ENCODE measurements at places on chromosomes 11 and 22.

DNA sequence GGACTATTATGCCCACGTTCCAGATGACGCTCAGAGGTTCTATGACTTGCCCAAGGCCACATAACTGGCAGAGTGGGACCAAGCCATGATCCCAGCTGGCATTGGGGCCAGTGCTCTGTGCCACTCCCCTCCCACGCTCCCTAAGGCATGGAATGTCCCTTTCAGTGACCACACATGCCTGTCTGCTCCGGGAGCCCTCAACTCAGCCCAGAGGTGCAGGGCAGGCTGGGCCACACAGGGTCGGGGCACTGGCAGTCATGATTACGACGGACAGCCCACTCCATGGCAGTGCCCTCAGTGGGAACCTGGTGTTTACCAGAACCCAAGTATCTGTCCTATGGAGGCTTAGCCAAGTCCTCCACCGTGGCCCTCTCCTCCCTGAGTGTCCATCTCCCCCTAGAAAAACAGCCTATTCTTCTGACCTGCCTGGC, 10.0 kb downstream of the RHBDD3 start:
- no peak for DNase-seq

DNA sequence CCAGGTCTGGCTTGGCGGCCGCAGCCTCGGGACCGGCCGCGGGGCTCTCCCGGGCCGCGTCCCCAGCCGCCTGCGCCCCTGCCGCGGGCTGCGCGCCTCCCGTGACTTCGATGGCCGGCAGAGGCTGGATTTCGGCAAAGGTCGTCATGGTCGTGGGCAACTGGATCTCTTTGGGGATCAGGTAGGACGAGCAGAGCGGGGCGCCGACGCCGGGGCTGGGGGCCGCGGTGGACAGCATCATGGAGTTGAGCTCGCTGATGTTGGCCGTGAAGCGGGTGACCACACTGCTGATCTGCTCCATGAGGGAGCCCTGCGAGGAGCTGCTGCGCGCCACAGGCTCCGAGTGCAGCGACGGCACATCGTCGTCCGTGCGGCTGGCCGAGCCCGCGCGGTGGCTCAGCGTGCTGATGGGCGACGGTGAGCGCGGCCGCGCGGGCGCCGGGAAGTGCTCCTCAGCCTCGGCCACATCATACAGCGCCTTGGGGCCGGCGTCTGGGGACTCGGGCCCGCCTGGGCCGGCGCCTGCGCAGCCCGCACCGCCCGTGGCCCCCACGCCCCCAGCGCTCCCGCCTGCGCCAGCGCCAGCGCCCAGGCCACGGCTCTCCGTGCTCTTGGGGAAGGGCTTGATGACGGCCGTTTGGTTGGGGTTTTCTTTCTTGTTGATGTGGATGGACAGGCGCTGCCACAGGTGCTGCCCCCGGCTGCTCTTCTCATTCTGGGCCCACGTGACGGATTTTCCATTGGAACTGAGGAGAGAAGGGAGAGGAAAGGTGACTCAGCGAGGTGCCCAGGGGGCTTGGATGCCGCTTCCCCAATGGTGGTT, 171.4 kb upstream of the CTSC start:
- no peak for DNase-seq

DNA sequence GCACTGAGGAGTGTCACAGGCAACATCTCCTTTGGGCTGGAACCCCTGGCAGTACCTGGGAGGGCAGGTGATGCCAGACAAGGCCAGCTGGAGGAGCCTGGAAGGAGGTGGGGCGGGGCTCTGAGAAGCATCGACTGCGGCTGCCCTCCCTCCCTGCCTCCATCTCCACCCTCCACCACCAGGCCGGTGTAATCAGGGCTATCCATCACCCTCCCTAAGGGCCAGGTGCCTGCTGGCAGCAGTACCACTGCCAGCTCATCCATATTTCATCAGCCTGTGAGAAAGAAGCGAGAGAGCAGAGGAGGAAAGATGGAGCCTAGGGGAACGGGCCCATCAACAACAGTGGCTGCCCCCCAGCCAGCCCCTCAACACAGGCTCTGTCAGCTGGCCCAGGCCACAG, 51.4 kb upstream of the RASD2 start:
- DNase-seq, result no peak

DNA sequence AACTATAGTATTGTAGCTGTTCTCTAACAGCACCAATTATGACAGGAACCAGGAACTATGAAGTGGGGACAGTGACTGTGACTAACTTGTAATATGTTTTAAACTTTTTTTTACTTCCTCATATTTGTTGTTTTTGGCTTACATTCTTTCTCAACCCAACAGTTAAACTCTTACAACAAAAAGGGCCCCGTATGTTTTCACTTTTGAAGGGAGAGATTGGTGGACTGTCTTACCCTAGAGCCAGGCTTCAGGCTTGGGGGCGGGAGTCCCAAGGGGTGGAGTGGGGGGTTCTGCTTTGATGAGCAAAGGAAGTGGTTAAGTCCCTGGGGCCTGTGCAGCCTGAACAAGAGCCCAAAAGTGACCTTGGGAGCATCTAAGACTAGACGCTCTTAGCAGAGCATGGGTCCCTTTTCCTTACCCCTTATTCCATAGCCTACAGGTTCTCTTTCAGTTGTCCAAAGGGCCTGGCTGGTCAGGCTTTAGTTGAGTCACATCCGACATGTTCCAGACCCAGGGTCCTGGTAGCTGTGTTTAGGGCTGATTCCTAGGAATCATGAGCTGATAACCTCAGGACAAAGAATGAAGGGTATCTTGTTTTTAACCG, 38.8 kb downstream of the STIM1 start:
- DNase-seq, result no peak

DNA sequence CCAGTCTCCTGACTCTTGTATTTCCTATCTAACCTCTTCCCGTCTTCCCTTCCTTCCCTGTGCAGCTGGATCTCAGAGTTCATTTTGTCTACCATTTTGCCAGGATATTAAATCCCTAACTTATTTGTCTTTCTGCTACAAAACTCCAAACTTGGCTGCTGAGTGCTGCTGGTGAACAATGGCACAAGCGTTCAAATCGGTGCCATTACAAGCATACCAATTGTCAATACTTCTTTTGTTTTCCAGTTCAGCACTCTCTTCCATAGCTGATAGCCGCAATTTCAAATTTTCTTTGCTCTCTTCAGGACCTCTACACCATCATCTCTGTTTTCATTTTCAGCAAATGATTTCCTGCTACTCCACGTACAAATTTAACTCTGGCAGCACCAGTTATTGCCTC, 13.4 kb downstream of the IL18 start:
- peak; percentile 22 for DNase-seq

DNA sequence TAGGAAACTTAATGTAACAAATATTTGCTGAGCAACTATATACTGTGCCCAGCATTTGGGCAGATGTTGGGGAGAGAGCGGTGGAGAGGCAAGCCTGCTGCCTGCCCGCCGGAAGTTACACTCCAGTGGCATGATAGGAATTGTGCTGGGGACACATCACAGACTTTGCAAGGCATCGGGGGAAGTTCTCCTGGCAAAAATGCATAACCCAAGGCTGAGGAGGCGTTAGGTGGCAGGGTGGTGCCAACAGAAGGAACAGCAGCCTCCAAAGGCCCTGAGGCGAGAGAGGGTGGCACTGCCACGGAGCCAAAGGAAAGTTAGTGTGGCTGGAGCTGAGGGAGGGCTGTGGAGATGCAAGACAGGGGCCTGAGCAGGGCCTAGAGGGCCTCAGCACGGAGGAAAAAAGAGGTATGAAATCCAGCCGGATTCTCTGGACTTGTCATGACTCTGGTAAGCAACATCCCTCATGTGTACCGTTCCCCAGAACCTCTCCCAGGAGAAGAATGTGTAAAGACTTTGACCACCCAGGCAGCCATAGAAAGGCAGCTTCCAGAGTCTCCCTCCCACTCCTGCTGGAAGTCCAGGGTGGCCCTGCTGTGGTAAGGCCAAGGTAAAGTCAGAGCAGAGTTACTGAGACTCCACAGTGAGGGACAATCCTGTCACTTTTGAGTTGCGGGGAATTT, 76.1 kb upstream of the RAB1B start:
- no peak for DNase-seq

DNA sequence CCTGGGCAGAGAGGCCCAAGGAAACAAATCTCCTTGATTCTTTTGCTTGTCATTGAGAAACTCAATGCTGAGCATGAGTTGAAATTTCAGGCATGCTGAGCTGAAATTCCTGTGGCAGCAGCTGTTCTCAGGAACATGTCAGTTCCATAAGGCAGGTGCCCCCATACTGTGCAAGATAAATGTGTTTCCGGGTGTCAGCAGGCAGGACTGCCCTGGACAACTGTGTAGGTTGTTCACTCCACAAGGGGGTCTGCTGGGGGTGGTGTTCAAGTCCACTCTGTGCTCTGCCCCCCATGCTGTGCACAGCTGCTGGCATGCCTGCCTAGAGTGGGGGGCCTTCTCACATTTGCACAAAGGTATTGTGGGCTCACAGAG, 133.7 kb downstream of the CTTN start:
- DNase-seq, result no peak

DNA sequence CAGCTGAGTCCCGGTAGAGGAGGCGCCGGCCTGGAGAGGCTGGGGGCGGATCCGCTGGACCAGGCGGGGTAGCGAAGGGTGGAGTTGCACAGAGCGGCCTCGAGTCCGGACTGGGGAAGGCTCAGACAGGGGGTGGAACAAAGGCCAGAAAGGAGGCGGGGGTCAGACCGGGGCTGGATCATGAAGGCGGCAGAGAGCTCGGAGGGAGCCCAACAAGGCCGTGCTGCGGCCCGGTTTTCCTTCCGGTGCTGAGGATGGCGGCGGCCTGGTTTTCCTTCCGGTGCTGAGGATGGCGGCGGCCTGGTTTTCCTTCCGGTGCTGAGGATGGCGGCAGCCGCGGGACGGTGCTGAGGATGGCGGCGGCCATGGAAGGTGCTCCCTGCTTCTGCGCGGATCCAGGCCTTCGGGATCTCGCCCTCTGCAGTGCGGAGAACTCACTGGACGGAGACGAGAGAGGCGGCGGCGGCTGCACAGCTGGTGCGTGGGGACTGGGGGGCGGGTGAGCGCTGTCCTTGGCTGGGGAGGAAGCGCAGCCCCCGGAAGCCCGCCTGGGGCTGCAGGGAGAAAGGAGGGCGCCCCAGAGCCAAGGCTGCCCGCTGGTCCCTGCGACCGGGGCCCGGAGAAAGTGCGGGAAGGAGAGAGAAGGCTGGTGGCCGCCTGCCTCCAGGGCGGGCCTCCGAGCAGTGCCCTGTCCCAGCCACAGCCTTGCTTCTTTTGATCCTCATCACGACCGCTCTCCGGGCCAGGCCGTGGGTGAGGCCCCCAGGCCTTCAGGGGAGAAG, 350.4 kb upstream of the B3GAT1 start:
- DNase-seq, result no peak

GRCh38 chr22:35542157-35542938, 1.7 kb downstream of the RASD2 start:
- DNase-seq, result no peak

DNA sequence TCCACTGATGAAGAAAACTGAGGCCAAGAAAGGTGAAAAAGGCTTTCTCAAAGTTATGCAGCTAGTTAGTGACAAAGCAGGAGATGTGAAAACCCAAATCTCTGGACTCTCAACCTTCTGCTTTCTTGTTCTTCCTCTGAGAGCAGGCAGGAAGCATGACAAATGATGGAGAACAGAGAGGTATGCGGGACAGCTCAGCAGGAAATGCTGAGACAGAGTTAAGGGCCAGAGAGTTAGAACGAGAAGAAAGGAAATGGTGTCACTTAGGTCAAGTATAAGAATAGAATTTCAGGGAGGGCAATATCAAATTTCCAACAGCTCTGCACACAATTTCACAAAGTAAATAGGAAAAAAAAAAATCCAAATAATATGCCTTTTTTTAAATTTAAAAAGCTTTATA, 67.6 kb upstream of the ARHGAP42 start:
- no peak for DNase-seq

GRCh38 chr11:117020869-117021564, 77.2 kb downstream of the SIK3 start:
- no peak for DNase-seq

- no peak for DNase-seq
These were observed 34.0 kb downstream of the IGLL5 start for GRCh38 chr22:22921575-22921974.

DNA sequence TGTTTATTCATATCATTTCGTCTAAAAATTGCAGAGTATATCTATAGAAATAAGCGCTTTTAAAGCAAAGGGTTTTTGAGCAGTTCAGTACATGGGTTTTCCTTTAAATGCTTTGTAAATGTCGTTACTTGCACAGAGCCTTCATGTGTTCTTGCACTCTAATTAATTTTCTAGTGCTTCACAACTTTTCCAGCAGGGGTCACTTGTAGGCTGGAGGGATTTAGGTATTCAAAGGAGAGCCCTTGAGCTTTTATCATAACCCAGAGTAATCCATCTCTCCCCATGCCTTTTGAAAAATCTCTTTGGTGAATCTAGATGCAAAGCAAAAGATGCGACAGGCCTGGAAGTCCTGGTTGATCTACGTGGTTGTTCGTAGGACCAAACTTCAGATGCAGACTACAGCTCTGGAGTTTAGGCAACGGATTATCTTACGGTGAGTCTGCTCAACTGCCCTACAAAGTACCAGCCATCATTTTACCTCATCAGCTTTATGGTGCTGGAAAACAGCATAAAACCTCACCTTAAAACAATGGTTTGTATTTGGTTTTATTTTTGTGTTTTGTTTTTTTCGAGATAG, 60.4 kb downstream of the SFI1 start:
- DNase-seq, result peak; percentile 35

DNA sequence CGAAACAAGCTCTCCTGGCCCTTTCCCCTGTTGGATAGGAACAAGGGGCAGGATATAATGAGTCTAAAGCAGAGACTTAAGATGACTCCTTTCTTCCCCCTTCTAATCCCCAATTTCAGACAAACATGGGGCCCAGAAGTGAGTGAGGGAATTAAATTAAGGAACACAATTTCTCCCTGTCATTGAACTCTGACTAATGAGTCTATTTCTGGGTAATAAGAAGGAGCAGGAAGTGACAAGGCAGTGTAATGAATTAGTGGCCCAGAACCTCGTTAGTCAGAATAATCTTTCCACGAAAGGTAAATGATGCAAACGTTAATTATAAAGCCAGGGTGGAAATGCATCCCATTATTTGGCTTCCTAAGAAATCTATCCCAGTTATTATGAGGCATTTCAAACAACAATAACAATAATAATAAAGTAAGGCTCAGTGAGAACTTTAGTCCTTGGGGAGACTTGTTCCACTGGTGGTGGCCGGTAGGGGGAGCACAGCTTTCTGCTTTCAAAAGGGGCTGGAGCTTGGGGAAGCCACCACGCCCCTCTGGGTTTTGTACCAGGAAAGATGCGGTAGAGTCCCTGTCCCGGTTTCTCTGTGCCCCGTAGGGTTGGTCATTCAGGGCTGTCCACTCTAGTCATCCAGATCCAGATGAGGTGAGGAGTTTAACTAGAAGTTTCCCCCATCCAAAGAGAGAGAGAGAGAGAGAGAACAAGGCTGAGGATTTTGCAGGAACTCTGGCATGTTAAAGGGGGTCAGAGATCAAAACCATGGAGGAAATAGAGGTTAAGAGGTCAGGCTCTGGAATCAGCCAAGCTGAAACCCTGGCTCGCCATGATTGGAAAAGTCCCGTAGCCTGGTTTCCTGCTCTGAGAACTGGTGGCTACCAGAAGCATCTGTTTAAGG, 298.3 kb downstream of the NTM start:
- DNase-seq, result no peak

DNA sequence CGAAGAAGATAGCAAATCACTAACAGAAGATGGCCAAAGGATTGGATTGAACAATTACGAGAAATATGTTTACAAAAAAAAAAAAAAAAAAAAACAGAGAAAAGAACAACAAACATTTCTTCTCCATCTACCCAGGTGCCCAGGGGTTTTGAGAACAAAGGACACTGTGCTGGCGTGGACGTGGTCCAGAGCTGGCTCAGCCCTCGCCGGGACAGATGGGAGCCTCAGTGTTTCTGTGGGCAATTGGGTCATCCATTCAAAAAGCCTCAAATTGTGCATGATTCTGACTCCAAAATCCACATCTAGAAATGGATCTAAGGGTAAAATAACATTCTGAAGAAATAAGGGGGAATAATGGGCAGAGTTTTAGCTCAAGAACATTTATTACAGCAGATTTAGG, 63.1 kb downstream of the DHCR7 start:
- DNase-seq, result no peak

Measured in foreskin melanocyte (primary cell).